ENCODE measurements at places on chromosomes 7 and 10.

GRCh38 chr10:119024882-119025281 lies 4.6 kb upstream of the NANOS1 start:
- no peak for DNase-seq

DNA sequence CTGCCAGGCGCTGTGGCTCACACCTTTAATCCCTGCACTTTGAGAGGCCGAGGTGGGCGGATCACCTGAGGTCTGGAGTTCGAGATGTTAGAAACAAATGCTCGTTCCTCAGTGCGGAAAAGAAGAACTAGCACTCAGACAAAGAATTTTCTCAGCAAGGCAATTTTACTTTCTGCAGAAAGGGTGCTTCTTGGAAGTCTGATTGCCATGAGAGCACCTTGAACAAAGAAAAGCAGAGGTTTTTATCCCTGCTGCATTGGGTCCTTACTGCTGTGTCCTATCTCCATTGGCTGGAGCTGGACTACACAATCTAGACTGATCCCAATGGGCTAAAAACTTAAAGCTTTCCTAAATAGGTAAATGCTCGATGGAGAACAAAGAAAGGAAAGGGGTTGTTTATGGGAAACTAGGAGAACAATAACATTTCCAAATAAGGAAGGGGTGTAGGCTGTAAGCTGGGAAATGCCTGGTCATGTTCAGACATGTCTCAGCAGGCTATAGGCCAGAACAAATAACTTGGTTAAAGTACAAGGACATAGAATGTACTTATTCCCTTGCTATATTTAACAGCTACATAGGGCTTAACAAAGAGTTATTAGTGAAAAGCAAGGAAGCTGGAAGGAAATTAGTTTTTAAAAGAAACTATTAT lies 26.1 kb upstream of the ACTR3B start:
- DNase-seq = peak; percentile 4

- no peak for DNase-seq
Measured at GRCh38 chr7:128911423-128912031, 1.0 kb upstream of the KCP start.

DNA sequence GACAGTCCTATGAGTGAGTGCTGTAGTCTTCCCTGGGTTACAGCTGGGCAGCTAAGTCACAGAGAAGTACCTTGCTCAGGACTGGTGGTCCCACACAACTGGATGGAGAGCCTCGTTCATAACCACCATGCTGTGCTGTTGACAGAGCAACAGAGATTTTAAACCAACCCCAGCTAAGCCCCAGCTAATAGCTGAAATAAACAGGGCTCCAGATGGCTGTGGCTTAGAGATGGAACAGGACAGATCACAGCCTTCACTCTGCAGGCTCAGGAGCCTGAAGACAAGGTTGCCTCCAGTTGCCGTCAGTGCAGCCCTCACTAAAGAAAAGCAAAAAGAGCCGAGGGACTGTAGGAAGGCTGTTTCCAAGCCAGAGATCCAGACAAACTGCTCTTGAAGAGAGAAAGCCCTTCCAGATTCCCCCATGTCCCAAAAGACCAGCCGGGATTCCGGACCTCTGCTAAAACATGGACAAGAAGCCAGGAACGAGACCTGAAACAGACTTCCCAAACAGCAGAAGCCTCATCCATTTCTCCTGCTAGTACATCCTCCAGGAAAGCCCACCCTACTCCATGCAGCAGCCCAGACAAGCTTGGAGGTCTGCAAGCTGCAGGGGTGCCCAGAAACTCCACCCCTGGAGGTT lies 4.2 kb downstream of the HTRA1 start:
- no peak for DNase-seq

DNA sequence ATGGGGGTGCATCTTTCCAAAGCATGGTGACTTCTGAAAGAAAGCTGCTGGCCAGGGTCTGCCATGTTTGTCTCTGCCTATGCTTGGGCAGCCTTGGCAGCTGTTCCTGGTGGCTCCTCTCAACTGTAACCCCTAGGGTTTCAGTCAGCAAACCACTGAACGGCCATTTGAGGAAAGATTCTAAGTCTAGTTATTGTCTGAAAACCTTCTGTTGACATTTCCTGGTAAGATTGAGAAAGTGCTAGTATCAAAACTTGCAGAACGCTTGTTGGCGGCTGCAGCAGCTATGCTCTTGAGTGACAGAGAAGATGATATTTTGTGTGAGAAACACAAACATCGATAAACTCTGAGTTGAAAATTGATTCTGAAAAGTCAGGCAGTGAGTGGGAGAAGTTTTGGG lies 523.1 kb downstream of the LRMDA start:
- DNase-seq = no peak

- no peak for DNase-seq
Measured at GRCh38 chr7:2100278-2101208, 132.2 kb downstream of the MAD1L1 start.

All from skeletal muscle cell (primary cell).